ENCODE measurements at places on chromosomes 11 and 22.

GRCh38 chr22:49518436-49518970 is 309.2 kb downstream of the BRD1 start:
- no peak for DNase-seq

DNA sequence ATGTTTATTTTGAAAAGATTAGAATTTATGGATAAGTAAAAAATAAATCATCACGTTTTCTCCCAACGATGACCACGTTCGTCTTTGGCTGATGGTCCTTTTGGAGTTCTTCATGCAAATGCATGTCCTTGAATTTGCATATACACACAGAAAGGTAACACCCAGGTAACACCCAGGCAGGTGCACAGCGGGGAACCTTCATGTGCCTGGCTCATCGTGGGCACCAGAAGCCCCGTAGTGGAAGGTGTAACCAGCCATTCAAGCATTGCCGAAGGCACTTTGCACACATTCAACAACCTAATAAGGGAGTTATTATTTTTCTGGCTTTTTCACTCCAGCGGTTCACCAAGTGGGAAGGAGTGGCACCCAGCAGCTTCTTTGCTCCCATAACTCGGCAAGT is 404.6 kb downstream of the TBC1D22A start:
- DNase-seq, result no peak

GRCh38 chr22:46866591-46866990 is 104.1 kb downstream of the TBC1D22A start:
- DNase-seq, result peak; percentile 23

DNA sequence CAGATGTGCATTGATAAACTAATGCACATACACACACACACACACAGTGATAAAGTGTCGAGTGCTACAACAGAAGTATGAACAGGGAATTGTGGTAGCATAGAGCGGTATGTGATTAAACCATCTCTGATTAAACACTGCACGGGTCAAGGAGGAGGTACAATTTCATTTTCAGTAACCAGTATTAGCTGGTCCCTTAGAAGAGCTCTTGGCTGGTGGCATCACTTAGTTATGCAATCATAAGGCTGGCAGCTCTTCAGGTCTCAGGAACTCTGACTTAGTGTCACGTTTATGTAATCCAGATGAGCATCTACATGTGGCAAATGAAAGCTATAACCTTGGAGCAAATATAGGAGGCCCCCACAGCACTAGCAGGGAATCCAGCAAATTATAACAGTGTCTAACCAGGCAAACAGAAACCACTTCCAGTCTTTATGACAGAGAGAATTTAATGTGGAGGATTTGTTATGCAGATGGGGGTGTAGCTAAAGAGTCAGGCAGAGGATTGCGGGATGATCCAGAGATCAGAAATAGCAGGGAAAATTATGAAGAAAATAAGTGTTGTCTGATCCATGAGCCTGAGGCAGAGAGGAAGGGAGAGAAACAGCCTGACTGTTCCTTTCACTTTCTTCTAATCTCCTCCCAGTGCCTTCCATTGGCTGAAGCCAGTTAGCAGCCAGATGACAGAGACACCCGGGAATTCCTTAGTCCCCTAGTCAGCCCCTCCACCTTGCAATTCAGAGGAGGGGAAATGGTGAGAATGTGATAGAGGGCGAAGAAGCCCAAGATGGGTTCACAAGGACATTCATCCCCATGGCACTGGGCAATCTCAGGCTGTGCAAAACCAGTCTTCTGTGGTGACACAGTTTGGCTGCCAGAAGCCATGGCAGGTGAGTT is 533.1 kb upstream of the TENM4 start:
- DNase-seq, result peak; percentile 35

GRCh38 chr11:46916286-46917108 is 1.9 kb downstream of the LRP4 start:
- peak; percentile 54 for DNase-seq

DNA sequence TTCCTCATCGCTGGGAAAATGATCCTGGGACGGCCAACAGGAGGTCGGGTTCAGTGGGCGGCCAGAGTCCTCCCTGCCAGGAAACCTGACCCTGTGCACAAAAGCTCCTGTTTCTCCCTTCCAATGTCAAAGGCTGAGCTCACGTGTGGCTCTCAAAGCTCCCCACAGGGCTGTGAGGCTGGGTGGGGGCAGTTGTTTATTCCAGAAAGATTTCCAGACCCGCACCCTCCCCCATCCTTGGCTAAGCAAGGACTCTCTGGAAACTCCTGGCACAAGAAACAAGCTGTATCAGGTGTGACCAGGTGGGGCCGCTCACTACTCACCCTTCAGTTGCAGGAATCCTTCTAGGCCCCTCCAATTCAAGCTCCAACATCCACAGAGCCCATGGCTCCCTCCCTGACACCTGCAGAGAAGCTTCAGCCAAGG is 131.9 kb downstream of the SHANK2 start:
- peak; percentile 77 for DNase-seq

- DNase-seq, result no peak
Observed at GRCh38 chr22:49533886-49534285, 293.8 kb downstream of the BRD1 start.

GRCh38 chr11:75260396-75261170 is 20.0 kb downstream of the TPBGL start:
- DNase-seq, result no peak

DNA sequence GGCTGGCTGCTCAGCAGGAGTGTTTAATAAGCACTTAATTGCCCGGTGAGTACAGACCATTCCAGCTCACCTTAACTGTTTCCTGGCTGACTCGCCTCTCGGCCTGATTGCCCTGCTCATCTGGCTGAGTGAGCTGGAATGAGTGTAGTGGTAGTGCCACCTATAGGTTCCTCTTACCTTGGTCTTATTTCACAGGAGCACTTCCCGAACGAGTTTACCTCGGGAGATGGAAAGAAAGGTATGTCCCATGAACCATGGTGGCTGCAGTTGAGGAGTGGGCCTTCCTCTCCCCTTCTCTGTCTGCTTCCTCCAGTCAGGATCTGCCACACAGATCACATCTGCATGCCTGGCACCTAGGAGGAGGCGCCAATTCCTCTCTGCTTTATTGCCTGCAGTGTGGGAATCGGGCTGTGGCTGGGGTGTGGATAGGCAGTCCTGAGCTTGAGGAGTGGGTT is 26.7 kb downstream of the UPB1 start:
- DNase-seq, result peak; percentile 82

DNA sequence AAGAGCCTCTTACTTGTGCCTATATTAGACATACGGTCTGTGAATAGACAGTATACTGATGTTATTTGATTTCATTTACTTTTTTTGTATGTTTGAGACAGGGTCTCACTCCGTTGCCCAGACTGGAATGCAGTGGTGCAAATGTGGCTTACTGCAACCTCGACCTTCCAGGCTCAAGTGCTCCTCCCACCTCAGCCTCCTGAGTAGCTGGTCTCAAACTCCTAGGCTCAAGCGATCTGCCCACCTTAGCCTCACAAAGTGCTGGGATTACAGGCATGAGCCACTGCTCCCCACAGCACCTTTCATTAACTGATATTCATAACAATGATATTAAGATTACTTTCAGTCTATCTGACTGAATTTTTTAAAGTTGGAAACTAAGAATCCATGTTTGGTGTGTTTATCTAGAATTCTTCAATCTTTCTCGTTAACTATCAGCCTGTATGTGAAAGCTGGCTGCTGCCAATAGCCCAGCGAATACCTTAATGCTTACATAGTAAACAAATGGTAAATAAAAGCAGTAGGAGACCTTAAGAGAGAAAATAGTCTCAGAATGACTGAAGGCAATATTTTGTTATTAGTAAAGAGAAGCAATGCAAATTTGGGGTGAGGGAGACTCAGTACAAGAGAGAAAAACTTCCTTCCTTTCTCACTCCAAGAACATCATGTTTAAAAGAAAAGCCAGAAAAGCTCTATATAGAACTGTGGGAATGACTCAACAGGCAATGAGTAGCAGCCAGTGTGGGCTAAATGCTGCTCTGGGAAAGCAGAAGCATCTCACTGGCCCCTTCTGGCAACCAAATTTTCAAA is 101.9 kb downstream of the MRTFA start:
- no peak for DNase-seq

- DNase-seq, result no peak
Observed at GRCh38 chr11:128889657-128890213, 1.4 kb upstream of the KCNJ5 start.

DNA sequence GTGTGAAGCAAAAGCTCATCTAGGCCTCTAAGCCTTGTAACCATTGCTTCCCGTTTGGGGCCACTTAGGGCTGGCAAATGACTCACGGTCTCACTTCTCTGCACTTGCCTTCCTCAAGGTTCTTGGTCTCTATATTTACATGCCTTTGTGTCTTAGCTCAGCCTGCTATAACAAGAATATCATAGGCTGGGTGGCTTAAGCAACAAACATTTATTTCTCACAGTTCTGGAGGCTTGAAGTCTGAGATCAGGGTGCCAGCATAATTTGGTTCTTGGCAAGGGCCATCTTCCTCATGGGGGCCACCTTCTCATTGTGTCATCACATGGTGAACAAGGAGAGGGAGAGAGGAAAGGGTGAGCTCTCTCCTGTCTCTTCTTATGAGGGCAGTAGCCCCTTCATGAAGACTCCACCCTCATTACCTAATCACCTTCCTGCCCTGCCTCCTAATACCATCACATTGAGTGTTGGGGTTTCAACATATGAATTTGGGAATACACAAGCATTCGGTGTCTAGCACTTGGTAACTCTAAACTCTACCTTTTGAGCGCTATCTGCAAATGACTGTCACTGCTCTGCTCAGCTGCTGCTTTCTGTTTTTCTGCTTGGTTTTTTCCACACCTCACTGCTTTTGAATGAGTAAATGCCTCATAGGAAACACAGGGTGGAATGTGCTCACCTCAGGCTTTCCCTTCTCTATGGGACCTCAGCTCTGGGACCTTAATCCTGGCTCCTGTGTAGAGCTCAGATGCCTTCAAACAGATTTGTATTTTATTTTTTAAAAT is 16.2 kb upstream of the ME3 start:
- DNase-seq, result no peak

DNA sequence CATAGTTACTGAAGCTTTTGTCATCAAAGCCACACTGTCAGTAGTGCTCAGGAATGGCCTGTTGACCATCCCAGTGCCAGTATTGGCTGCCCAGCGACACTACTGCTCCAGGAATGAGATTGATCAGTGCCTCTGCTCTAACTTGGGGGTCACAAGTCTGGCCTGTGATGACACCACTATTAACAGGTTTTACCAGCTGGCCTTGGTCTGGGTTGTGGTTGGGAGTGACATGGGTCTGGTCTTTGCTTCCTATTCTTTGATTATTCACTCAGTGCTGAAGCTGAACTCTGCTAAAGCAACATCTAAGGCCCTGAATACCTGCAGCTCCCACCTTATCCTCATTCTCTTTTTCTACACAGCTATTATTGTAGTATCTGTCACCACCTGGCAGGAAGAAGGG is 21.5 kb downstream of the OR56B4 start:
- DNase-seq, result no peak

- peak; percentile 72 for DNase-seq
Observed at GRCh38 chr11:69044111-69045013, 4.4 kb upstream of the TPCN2 start.

- DNase-seq, result no peak
Observed at GRCh38 chr11:86919557-86920210, 35.5 kb downstream of the FZD4 start.

DNA sequence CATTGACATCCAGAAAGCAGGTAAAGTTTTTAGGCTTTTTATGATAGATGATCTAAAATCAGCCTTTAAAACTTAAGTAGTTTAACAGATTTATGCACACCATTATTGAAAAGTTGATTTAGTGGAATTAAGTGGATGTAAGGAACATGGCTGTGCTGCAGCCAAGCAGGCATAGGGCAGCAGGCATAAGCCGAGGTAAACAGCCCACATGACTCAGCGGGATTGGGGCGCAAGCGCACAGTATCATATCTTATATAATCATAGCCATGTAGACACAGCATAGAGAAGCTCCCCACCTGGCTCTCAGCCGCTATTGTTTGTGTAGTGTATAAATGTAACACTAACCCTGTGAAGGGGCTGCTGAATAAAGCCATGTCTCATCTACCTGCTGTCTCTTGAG is 157.5 kb downstream of the WNT11 start:
- no peak for DNase-seq
